T-helper 2 cell (primary cell): ENCODE measurements at places on chromosomes 1 and 21.

DNA sequence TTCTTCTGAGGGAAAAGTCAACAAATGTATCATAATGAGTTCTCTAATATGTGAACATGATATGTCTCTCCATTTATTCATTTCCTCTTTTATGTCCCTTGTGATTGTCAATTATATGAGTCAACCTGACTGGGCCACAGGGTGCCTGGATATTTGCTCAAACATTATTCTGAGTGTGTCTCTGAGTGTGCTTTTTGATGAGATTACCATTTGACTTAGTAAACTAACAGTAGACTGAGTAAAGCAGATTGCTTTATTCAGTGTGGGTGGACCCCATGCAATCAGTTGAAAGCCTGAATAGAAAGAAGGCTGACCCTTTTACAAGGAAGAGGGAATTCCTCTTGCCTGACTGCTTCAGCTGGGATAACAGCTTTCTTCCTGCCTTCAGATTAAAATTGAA lies 142.6 kb downstream of the SLC35F3 start:
- no peak for DNase-seq

DNA sequence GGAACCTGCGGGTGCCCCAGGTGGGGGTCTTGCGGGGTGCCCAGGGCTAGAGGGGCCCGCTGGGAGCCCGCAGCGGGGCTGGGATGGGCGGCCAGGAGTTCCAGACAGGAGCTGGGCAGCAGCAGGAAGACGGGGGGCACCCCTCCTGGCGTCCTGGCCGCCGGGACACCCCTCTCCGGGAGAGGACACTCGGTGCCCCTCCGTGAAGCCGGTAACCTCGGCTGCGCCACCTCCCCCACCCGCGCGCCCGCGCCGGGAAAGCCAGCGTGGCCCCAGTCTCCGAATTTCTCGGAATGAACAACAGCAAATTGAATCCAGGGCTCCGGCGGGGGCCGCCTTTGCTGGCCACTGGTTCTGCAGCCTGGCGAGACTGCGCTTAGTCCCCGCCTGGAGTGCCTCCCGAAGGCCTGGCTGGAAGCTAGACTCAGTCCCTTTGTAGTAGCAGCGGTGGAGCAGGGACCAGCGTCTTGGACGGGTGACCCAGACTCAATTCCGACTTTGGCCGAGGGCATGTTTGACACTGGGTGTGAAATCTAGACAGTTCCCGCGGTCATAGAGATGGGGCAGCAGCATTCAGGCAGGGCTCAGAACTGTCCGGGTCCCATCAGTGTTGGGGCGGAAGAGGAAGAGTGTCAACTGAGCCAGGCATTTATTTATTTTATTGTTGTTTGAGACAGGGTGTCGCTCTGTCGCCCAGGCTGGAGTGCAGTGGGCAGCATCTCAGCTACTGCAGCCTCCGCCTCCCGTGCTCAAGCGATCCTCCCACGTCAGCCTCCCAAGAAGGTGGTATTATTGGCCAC lies 773 bp downstream of the IFNGR2 start:
- peak; percentile 10 for DNase-seq

- DNase-seq, result no peak
These were observed 2.7 kb downstream of the NRDC start for GRCh38 chr1:51875836-51876235.

DNA sequence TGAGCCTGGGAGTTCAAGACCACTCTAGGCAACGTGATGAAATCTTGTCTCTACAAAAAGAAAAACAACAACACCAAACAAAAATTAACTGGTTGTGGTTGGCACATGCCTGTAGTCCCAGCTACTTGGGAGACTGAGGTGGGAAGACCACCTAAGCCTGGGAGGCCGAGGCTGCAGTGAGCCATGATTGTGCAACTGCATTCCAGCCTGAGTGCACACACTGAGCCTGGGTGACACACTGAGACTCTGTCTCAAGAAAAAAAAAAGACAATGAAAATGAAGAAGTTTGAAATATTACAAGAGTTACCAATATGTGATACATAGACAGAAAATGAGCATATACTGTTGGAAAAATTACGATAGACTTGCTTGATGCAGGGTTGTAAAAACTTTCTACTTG lies 31.9 kb downstream of the PDC start:
- DNase-seq, result no peak

DNA sequence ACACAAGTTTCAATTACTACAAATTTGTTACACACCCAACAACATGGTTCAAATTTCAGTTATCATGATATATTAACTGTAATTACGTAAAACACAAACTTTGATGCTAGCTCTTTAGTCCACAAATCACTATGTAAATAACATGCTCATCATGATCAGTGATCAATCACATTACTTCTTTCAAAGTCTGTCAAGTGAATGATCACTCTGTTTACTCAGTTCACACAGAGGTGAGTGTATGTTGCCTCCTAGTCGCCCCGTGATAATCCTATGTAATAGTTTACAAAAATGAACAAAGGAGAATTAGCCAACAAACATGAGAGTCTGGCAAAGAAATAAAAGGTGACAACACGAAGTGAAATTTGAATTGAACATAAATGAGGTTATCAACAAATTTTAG lies 14.3 kb downstream of the EDEM3 start:
- no peak for DNase-seq

DNA sequence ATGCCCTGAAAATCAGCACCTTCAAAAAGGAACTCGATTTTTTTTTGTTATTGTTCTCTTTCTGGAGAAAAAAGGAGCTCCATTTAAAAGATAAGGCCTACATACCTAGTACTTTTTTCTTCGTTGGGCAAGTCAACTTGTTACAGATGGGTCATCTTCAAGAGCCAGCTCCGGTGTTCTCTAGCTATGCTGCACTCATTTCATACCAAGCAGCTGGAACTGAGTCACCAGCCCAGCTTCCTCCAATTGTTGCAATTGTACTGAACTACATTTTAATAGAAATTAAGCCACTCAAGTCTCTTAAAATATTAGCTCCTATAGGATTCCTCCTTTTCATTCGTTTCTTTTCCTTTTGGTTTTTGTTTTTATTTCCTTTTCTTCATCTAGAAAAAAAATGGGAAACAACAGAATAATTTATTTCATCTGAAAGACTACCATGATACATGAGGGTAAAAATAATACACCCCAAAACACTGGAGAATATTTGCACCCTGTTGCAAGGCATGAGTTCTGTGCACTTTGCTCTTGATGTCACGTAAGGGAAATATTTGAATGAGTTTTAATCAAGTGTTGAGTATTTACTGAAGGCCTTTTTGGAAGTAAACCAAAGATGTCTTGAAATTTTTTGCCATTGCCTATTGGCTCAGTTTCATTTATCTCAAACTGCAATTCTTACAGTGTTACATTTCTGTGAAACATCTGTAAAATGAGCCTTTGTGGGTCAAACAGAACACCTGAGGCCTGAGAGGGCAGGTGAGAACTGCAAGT lies 60.5 kb downstream of the CLIC4 start:
- DNase-seq, result no peak

- no peak for DNase-seq
These were observed 144.3 kb downstream of the FCRL5 start for GRCh38 chr1:157407917-157408525.

- DNase-seq, result no peak
These were observed 9.7 kb upstream of the CTSS start for GRCh38 chr1:150775276-150775675.

DNA sequence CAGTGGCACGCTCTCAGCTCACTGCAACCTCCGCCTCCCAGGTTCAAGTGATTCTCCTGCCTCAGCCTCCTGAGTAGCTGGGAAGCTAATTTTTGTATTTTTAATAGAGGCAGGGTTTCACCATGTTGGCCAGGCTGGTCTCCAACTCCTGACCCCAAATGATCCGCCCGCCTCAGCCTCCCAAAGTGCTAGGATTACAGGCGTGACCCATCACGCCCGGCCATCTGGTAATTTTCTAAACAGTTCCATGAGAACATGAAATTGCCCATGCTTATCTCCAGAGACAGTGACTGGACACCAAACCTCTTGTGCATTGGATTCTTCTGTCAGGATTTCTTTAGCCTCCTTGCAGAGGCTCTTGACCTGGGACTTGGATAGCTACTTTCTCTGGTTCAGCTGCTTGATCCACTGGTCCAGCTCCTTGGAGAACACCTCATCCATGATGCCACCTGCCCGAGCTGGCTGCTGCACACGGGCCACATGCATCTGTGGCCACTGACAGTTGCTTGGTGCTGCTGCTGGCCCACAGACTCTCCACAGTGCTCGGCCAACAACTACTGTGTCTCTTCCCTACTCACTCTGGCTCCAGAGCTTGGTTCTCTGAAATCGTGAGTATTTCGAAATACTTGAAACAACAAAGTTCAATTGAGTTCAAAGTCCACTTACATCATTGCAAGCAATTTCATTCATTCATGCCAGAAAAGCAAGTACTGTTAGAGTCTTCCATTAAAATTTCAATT lies 40.0 kb upstream of the CTPS1 start:
- DNase-seq, result no peak

DNA sequence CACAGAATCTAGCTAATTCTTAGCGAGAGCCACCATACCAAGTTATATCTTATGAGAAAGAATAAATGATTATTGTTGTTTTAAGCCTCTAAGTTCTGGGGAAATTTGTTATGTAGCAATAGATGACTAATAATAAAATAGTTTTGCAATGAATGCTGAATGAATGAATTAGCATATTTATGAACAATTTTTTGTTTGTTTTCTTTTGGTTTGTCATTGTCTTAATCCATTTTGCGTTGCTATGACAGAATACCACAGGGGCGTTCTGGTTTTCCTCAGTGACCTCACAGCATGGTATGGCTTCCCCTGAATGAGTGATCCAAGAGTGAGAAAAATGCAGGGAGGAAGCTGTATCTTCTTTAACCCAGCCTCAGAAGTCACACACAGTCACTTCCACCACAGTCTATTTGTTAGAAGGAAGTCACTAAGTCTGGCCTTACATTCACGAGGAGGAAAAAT lies 53.8 kb upstream of the HPDL start:
- no peak for DNase-seq

DNA sequence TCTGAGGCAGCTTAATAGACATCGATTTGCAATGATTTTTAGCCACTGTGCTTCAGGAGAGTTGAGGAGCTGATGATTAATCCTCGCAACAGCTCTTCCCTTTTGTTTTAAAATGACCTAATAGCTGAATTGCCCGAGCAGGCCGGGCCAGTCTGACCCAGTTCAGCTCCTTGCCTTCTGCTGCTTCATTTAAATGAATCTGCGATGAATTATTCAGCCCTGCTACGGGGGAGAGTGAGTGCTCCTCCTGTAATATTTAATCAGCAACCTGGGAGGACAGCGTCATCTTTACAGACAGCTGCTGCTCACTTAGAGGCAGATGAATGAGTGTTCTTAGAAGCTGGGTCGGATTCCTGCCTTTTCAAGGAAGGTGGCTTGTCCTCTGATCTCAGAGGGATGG lies 325.1 kb downstream of the CAMTA1 start:
- no peak for DNase-seq

- no peak for DNase-seq
These were observed 540.8 kb downstream of the BRINP3 start for GRCh38 chr1:189936861-189937260.

DNA sequence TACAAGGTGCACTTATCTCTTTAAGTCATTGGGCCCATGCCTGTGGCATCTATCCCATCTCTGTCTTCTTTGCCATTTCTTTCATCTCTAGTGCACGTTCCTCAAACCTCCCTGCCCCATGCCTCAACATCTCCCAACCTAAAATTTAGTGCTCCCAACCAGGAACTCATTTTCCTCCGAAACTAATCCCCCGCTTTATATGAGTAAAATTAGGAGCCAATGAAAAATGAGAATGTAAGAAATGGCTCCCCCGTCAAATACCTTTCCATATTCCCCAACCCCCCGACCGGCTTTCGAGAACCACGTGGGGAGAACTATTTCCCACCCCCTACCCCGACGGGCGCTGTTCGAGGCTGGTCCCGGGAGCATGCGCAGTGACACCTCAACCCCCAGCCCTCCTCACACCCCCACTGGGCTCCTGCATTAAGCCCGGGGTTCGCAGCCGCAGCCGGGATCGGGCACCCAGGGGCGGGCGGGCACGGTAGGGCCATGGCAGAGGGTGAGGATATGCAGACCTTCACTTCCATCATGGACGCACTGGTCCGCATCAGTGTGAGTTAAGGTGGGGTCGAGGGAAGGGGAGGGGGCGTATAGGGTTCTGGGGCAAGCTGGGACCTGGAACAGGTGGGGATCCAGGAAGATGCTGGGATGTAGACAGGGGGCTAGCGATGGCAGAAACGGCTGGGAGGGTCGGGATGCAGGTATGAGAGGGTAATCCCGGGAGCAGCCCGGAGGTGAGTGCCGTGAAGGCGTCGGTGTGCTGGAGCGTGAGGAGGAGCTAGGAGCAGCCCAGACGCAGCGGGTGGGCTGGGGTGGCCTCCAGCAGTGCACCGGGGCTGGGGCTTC lies at the start of gene TRIM46:
TRIM46 (plus strand) TSS at position 372 of the 846 bp plus-strand sequence; CDS start at position 490, 118 bp downstream.
- DNase-seq, result no peak

GRCh38 chr1:206941766-206942418 lies 4.4 kb downstream of the PIGR start:
- no peak for DNase-seq

DNA sequence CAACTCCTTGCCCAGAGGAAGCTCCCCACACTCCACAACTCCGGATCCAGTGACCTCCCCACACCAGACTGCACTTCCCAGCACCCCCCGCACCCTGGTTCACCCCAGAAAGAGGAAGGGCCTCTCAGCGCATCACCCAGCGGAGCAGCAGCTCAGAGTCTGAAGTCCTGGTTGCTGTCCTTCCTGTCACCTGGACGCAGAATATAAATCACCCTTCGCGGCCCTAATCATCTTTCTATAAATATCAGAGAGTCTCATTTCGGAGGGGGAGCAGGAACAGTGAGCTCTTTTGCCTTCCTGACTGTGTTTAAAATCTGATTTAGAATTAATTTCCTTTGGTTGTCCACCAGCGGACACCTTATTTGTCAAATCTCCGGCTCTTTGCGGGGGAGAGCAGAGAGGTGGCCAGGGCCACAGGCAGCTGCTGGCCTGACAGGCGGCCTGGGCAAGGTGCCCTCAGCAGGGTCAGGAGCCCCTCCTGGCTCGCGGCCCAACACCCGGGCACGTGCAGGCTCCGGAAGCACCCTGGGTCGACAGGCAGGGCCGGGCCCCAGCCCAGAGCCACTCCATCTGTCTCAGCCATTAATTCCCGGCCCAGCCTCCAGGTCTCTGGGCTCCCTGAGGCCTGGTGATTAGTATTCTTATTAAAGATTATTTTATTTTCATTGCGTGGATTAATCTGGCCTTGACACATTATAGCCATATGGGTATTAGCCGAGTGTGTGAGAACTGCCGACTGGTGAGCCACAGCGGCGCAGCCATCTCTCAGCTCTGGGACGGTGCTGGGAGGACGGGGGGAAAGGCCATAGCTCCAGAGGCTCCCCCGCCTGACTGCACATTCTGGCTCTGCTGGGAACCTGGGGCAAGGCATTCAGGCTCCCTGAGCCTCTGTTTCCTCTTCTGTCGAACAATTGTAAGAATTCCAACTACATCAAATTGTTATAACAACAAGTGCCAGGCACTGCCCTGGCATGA lies 19.7 kb downstream of the EPHA8 start:
- DNase-seq, result no peak

GRCh38 chr1:207812778-207813511 lies 61.1 kb downstream of the CD46 start:
- DNase-seq, result no peak

- DNase-seq, result no peak
These were observed 249.6 kb downstream of the PLA2G4A start for GRCh38 chr1:187078321-187078720.

GRCh38 chr1:71521655-71522264 lies 440.9 kb upstream of the ZRANB2 start:
- DNase-seq, result no peak

- DNase-seq, result no peak
These were observed 1.7 kb downstream of the NECAP2 start for GRCh38 chr1:16442265-16442664.
